ENCODE measurements at places on chromosomes 1 and 21. TPM values are rescaled to one million over a fixed set of nuclear protein-coding genes. Genes with fewer than 3 reads are reported as not detected.

DNA sequence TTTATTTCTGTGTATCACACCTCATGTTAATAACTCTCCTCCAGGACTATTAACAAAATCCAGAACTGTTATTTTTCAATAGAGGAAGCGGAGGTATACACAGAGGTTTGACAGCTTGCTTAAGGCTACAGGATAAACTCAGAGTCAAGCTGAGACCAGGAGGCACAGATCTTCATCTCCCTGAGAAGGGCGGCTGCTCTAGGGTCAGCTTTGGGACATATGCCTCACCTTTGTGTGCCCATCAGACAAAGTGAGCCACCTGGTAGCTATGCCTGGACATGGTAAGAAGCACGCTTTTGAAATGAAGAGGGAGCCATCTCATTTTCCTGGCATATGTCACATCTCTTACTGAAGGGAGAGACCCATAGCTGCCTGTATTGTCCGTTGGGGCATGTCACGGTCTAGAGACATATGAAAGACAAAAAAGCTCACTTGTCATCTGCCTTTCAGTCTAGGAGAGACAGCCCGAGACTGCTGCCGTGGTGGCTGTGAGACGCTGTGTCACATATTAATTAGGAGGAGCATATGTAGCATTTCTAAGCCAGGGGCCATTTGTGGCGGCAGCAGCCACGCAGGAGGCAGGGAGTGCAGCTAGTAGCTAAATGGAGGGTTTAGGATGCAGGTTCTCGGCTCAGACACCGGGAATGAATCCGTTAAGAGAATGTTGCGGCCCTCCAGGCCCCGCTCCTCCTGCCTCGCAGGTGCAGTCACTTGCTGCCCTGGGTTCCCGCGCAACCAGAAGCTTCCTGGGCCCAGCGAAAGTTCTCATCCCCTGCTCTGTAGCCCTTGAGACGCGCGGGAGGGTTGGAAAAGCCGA lies 161.3 kb upstream of the C1orf21 start:
- DNase-seq: no peak

Gene DIO1
- not detected for total RNA-seq

Gene SLFNL1
- 0.03 TPM for total RNA-seq

Gene PLA2G5
- not detected for total RNA-seq

DNA sequence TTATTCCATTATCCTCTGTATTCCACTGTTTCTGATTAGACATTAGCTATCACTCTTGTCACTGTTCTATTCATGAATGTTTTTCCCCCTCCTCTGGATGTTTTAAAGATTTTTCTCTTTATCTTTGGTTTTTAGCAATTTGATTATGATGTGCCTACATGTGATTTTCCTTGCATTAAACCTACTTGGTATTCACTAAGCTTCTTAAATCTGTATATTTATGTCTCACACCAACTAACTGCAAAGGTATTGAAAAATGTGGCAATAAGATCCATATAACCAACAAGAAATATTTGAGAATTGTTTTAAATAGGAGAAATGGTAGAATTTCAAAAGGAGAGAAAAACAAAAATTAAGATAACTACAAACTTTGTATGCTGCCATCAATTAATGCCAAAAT lies 25.2 kb downstream of the FAF1 start:
- DNase-seq: no peak

Gene TP53BP2
- total RNA-seq: 16.8 TPM

Gene S100A5
- not detected for total RNA-seq

- no peak for DNase-seq
Observed at GRCh38 chr1:1068517-1069055, 5.5 kb downstream of the RNF223 start.

Gene UTS2
- total RNA-seq: not detected
